ENCODE measurements at places on chromosomes 6 and 20.

DNA sequence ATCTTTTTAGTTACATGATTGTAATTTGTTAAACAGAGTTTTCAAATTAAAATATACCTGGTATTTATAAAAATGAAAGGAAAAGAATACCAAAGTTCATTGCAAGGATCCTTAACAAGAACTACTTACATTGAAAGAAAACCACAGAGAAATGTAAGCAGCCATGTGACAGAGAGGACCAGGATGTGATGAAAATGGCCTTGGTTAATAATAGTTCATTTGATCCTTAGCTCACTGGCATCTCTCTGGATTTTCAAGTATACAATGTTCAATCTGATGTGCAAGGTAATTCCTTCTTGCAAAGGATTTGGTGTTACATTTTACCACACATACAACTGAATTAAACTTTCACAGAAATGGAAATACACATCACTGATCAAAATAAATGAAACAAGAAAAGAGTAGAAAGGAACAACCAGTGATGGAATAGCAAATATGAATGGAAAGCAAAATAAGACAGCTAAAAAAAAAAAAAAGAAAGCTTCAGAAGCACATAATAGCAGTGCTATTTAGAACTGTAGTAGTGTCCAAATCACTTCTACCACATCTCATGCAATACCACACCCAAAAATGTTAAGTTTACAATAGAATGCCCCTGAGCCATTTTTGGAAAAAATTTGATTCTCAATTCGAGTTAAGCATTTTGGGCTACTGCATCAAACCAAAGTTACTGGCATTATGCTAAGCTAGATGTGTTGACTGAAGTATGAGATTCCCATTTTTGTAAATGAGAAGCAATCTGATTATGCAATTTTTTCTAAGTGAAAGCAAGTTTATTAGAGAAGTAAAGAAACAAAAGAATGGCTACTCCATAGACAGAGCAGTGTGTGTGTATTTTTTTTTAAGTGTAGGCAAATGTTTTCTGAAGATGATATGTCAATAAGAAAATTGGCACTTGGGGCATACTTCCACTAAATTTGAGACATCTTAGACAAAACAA is 22.6 kb upstream of the HLA-A start:
- DNase-seq = no peak

DNA sequence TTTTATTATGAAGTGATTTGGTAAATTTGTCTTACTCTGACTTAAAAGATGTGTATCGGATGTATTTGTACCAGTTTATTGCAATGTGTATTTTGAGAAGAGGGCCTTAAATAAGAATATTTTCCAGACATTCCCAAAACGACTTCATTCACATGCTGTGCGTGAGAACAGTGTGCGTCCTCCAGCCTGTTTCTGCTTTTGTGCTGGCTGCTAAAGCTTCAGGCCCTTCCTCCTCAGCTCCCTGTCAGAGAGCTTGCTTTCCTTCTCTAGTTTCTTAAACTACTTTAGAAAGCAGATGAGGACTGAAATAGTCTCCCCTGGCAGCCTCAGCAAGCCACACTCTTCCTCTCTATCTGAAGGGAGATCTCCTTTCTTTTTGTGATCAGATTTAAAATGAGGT is 157.8 kb downstream of the SAMD5 start:
- no peak for DNase-seq

DNA sequence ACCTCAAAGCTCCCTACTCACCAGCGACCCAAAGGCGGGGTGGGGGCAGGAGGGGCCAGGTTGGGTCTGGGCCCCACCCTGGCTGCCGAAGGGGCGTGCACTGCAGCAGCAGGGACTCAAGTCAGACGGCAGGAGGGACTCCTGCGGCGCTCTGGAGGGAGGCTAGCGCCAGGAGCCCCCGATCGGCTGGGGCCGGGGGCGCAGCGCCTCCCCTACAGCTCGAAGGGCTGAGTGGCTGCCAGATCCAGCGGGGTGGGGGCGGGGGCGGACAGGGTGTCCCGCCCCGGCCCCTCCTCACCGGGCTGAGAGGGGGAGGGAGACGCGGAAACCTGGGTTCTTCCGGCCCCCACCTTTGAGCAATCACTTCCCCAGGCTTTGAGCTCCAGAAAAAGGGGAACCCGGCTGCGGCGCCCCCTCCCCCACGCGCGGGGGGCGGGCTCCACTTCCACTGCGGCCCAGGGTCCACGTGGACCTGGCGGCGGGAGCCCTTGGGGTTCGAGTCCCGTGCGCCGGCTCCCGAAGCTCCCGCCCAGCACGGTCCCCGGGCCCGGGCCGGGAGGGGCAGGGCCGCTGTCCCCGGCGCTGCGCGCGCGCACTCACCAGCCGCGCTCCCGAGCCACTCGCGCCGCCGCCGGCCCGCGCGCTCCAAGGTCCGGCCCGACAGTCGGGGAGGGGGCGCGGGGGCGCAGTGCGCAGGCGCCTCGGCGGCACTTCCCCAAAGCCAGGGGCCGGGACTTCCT is at the start of gene RGS19:
Gene RGS19 (minus strand): TSS at position 246 of the 740 bp plus-strand sequence. CDS start 2,632 bp downstream, outside the sequence.
- peak; percentile 95 for DNase-seq

DNA sequence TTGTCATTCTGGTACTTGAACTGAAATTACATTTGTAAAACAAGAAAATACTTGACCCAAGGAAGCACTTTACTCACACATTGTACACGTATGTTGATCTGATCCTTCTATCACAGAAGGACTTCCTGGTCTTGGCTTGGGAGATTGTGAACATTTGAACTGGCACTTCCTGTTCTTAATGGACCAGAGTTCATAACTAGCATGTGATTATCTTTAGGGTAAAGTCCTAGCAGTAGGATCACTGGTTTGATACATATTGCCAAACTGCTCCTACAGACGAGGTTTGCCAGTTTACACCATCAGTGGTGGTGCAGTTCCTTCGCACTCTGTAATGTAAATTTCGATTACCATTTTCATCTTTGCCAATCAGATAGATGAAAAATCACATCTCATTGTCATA is 12.7 kb downstream of the HECA start:
- DNase-seq = no peak

GRCh38 chr20:63662813-63663189 is 4.7 kb downstream of the RTEL1 start:
- no peak for DNase-seq

DNA sequence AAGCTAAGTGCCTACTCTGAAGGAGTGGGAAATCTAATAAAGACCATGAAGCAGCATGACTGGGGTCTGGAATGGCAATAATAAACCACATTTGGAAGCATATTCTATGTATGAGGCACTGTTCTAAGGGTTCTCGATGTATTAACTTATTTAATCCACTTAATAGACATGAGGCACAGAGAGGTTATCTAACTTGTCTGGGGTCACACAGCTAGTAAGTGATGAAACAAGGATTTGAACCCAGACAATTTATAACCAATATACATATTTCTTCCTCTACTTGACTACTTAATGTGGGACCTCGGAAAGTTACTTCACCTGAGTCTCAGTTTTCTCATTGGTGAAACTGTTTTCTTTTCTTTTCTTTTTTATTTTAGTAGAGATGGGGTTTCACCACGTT is 131.3 kb downstream of the PDSS2 start:
- no peak for DNase-seq

- no peak for DNase-seq
Observed at GRCh38 chr20:2972126-2972525, 71.3 kb upstream of the GNRH2 start.

- no peak for DNase-seq
Observed at GRCh38 chr6:121823437-121823851, 388.0 kb downstream of the GJA1 start.

GRCh38 chr6:80183019-80183795 is 76.7 kb downstream of the BCKDHB start:
- no peak for DNase-seq

- peak; percentile 85 for DNase-seq
Observed at GRCh38 chr6:106608080-106608668, 21.1 kb downstream of the RTN4IP1 start.

GRCh38 chr6:104789770-104790190 is 69.9 kb downstream of the HACE1 start:
- peak; percentile 2 for DNase-seq

- no peak for DNase-seq
Observed at GRCh38 chr20:25376236-25376635, 14.4 kb downstream of the ABHD12 start.

GRCh38 chr6:95084867-95085266 is 492.5 kb upstream of the MANEA start:
- no peak for DNase-seq

- DNase-seq = no peak
Observed at GRCh38 chr6:43489277-43490072, 12.1 kb downstream of the TJAP1 start.
